ENCODE measurements at places on chromosomes 2 and 18. TPM values are rescaled to one million over a fixed set of nuclear protein-coding genes. Genes with fewer than 3 reads are reported as not detected.

DNA sequence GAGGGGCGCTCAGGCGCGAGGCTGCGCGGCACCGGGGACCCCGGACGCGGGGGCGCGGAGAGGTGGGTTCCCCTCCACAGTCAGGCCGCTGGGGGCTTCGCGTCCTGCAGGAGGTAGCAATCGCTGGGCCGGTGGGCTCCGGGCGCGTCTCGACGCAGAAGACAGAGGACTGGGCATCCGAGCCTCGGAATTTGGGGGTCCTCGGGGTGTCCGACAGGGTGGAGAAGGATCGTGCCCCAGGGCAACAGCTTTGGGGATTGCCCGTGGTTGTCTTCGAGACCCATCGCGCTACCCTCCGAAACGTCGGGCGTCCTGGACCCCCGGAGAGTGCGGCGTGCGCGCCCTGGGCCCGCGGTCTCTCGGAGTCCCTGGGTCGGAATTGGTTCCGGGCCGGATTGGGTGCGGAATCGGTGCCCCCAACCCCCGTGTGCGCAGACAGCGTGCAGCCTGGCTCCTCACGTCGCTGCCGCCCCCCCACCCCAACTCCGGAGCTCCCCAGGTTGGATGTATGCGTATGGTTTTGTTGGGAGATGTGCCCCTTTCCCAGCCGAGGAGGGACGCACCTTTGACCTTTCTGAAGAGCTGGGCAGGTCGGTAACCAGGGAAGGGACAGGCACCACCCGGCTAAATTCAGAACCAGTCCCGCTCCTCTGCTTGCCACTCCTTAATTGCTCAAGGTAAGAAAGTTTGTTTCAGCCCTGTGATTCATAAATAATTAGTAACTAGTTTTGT is 750 bp downstream of the NPAS2 start:
- no peak for DNase-seq

Gene SP140
- 0.29 TPM for polyA plus RNA-seq

Gene COL6A3
- polyA plus RNA-seq: 522 TPM

- no peak for DNase-seq
Observed at GRCh38 chr2:196409376-196409775, 230.1 kb upstream of the CCDC150 start.

Measured in BJ (cell line).